ENCODE measurements at places on chromosomes 1 and 21.

GRCh38 chr1:111842411-111842810 lies 86.7 kb downstream of the DDX20 start:
- no peak for DNase-seq

- DNase-seq = no peak
Measured at GRCh38 chr21:17050646-17051045, 462.2 kb upstream of the CXADR start.

DNA sequence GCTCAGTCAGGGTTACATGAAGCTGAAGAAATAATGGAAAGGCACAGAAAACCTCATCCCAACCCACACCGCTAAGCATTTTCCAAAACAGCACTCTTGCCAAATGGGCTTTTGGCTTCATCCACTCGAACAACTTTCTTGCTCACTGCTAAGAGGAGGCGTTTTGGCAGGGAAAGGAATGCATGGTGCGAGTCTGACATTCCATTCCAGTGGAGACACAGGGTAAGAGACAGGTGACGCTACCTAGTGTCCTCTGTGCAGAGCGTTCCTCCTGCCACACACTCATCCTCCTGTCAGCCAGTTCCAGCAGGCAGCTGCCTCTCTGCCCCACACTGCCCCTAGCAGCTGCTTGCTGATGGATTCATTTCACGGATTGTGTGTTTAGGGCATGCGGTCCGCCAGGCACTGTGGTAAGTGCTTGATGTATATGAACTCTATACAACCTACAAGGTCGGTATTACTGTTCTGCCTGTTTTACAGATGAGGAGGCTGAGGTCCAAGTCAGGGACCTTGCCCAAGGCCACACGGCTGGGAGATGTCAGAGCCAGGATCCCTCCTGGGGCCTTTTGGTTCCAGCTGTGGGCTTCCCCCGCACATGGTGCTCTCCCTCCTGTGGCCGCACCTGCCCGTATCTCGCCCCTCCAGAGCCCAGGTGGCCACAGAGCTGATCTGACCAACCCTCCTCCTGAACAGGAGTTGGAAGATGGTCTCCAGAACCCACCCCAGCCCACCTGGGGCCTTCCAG lies 25.7 kb upstream of the BACE2 start:
- no peak for DNase-seq

DNA sequence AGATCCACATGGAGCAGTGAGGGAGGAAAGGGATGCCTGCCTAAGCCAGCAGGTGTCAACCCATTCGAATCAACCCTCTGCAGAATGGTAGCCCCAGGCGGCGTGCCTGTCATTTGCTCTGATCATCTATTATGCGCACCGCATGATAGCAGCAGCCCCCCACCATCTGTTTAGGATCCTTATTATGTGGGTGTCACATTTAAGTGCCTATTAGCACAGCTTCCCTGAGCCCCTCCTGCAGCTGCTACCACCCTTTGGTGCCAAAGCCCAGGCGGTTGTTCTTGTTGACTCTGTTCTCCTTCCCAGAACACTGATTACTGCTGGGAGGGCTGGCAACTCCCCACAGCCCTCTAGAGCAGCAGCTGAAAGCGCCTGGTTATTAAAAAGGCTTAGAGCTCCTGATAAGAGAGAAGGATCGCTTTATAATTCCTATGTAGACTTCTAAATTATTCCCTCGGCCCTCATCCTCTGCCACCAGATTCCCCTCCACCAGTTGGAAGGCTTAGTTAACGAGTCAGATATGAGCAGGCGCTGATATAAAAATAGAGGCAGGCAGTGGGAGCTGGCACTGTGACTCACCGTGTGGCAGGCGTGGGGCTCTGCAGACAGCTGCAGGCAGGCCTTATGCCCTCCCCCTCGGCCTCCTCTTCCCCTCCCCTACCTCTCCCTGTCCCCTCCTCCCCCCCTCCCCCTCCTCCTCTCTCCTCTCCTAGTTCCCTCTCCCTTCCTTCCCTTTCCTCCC lies 23.0 kb downstream of the ACTA1 start:
- DNase-seq = no peak

DNA sequence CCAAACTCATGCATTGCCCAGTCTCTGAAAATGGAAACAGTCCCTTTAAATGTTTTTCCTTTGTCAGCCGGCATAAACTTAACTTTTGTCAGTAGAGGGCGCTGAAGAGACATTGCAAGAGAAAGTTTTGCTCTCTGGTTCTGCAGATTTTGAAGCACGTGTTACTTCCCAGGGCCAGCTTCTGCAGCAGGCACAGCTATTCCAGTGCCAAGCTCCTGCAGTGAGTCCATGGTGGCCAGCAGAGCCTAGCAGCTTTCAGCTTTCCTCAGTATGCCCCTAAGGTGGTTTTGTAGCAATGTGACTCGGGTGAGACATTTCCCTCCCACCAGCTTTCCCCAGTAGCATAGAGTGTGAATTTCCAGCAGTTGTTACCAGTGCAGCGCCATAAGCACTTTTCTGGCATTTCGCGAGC lies 2.6 kb upstream of the IFI44L start:
- peak; percentile 52 for DNase-seq

Data from effector CD4-positive, alpha-beta T cell (primary cell).